ENCODE measurements at places on chromosomes 2 and 18.
A peak's percentile ranks its signal among the peaks of the same experiment; 100 is the strongest.

DNA sequence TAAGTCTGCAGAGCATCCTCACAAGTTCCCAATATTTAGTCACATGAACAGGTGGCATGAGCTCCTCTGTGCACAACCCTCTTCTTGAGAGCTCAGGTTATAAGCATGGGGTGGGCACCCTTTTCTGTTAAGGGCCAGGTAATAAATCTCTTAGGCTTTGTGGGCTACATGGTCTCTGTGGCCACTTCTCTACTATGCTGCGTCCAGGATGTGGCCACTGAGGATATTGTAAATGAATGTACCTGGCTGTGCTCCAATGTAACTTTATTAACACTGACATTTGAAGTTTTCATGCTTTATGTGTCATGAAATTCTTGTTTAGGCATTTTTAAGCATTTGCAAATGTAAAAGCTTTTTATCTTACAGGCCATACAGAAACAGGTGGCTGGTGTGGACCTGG is 116.8 kb upstream of the ST6GAL2 start:
- no peak for DNase-seq

DNA sequence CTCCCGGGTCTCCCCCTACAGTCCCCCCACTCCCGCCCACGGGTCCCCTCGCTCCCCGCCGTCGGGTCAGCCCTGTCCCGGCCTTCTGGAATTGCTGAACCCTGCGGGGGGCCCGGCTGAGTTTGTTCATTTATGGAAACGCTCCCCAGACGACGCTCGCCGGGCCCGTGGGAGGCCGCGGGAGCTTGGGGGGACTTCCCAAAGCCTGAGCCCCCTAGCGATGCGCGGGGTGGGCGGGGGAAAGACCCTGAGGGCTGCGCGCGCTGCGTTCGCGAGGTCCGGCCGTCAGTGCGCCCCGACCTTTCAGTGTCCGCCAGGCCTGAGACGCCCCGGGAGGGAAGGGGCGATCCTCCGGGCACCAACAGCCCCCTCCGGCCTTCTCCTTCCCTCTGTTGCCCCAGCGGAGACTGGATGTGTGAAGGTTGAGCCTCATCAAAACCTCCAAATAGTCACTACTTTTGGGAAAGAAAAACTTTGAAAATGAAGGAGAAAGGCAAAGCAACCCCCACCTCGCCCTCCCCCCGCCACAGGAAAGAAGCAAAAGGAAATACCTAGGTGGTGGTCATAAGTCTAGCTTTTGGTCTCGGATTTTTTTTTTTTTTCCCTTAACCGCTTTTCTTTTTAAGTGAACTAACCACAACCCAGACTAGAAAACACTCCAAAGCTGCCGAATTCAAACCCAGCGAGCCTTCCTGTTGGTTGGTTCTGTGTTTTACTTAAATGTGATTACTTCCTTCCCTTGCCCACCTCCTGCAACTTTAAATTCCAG is 509 bp upstream of the CYS1 start:
- peak; percentile 46 for DNase-seq

DNA sequence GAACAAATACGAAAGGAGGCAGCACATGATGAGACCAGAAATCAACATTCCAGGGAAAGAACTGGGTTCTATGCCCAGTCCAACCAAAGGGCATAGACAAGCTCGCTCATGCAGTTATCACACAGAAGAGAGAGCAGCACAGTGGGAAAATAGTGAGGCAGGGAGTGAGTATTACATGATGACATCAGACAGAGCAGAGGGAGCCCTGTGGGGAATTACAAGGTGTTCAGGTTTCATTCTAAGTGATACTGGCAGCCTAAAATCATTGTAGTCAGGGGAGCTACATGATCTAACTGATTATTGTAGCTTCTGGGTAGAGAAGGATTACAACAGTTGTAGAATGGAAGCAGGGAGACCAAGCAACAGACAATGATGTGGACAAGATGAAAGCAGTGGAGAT is 658.5 kb downstream of the ARHGAP15 start:
- DNase-seq = no peak

DNA sequence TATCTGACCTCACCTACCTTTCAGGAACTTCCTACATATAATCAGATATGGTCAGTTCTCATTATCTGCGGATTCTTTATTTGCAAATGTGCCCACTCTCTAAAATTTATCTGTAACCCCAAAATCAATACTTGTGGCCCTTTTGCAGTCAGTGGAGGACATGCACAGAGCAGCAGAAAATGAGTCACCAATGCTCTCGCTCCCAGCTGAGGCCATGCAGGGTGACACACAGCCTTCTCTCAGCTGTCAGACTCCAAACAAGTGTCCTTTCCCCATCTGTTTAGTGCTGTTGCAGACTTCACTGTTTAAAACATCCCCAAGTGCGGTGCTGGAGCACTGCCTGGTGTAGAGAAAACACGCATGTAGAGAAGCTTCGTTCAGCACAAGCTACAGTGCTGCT is 171.9 kb upstream of the SALL3 start:
- no peak for DNase-seq

DNA sequence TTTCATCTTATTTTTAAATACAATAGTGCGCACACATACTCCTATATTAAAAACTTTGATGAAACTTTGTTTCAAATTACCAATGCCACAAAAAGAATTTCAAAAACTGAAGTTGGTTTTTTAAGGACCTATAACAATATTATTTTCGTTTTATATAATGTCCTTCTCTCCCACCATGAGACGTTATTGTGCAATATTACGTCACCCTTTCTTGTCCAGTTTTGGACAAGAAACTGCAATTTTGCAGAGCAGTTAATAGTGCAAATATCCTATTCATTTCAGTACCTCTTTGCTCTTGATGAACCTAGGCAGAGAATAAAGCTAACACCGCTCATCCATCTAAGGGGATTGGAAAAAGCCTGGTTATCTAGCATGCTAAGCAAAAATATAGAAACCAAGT is 9.7 kb upstream of the ZNF516 start:
- DNase-seq = no peak

GRCh38 chr2:96540136-96540535 is 3.6 kb downstream of the ARID5A start:
- no peak for DNase-seq

GRCh38 chr18:75815767-75816166 is 388.3 kb upstream of the SMIM21 start:
- no peak for DNase-seq

DNA sequence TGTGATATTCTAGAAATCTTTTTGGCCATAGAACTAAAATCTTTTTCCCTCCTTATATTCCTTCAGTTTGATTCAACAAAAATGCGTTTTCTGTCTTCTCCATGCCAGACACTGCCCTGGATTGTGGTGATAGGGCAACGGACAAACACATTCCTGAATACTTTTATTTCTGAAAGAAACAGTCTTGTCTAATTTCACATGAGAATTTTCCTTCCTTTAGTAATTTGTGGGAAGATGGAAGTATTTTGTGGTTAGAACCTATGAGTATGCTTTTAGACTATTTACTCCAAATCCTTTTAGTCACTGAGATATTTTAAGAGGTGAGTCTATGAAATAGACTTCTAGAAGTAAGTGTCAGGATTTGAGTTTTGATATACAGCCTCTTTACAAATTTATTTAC is 49.6 kb downstream of the COL5A2 start:
- DNase-seq = no peak

GRCh38 chr2:29207352-29208148 is 92.3 kb downstream of the CLIP4 start:
- no peak for DNase-seq

GRCh38 chr2:30981510-30981909 is 156.7 kb downstream of the GALNT14 start:
- DNase-seq = no peak

DNA sequence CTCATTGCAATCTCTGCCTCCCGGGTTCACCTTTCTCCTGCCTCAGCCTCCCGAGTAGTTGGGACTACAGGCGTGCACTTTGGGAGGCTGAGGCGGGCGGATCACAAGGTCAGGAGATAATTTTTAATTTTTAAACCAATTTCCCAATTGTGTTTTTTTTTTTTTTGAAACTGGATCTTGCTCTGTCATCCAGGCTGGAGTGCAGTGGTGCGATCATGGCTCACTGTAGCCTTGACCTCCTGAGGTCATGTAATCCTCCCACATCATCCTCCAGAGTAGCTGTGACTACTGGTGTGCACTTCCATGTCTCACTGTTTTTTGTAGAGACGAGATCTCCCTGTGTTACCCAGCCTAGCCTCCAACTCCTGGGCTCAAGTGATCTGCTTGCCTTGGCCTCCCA is 49.3 kb downstream of the GLS start:
- DNase-seq = no peak

DNA sequence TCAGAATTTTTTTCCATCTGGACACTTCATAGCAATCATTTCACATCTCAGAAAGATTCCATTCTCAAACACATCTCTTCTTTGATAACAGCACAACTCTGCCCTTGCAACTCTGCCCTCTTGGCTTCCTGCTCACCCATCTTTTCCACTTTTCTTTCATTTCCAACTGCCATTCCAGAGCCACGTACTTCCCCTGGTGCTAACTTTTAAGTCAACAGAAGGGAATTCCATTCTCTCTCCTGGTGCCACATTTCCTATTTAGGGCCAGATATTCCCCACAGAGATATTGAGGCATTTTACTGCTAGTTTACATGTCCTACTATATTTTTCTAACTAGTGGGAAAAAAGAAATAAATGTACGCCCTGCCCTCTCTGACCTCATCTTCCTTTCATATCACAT is 590.2 kb downstream of the ARHGAP15 start:
- no peak for DNase-seq

GRCh38 chr18:58766164-58766563 is 94.9 kb downstream of the MALT1 start:
- DNase-seq = no peak

GRCh38 chr2:235564884-235565530 is 71.2 kb downstream of the AGAP1 start:
- DNase-seq = no peak

DNA sequence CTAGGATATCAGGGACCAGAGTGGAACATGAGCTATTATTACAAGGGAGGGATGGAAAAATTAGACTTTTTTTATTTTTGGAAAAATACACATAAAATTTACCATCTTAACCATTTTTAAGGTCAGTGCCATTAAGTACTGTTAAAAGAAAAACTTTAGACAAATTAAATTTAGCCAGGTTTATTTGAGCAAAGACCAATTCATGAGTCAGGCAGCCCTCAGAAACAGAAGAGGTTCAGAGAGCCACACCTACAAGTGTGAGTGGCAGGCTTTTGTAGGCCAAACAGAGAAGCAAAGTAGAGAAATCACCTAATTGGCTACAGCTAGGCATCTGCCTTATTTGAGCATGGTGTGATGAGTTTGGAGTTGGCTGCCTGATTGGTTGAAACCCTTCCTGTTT is 301.3 kb upstream of the RAB12 start:
- no peak for DNase-seq

DNA sequence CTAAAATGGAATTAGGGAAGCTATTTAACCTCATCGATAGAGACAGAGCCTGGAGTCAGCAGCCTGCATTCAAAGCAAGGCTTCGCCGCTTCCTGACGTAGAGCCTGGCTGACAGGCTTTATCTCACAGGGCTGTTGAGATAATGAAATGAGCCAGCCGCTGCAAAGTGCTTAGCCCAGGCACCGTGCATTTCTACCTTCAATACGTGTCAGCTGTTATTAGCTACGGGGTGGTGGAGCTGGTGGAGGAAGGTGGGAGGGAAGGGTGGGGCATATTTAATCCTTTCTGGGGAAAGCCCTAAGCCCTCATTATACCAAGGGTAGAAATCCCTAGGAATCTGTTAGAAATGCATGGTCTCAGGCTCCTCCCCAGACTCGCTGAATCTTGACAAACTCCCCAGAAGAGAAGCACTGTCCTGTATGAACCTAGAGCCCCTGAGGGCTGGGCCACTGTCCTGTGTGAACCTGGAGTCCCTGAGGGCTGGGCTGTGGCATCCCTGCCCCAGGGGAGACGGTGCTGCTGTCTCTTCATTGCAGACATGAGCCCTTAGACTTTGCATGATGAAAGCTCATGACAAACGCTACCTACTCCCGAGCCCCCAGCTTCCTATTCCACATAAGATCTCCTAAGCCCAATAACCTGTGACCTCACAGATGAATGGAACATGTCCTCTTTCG is 72.4 kb downstream of the ALPK2 start:
- DNase-seq = no peak

DNA sequence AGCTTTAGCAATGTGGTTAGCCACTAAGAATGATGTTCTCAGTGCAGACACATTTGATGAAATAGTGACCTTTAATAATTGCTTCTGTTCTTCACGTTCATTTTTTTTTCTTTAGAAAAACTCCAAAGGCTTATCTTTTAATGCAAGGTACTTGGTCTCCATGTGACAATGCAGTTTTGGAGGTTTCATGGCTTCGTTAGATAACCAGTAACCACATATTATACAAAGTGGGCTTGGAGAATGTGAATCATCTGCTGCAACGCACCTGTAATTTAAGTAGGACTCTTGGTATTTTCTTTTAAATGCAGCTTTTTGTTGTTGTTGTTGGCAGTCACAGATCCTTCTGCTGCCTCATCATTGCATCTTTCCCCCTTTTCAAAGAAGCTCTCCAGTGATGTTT is 1606.3 kb downstream of the SUCLG1 start:
- no peak for DNase-seq

- no peak for DNase-seq
Observed at GRCh38 chr2:235162082-235162836, 210.4 kb downstream of the SH3BP4 start.

GRCh38 chr2:26299471-26300101 is 46.4 kb upstream of the SELENOI start:
- peak; percentile 40 for DNase-seq

DNA sequence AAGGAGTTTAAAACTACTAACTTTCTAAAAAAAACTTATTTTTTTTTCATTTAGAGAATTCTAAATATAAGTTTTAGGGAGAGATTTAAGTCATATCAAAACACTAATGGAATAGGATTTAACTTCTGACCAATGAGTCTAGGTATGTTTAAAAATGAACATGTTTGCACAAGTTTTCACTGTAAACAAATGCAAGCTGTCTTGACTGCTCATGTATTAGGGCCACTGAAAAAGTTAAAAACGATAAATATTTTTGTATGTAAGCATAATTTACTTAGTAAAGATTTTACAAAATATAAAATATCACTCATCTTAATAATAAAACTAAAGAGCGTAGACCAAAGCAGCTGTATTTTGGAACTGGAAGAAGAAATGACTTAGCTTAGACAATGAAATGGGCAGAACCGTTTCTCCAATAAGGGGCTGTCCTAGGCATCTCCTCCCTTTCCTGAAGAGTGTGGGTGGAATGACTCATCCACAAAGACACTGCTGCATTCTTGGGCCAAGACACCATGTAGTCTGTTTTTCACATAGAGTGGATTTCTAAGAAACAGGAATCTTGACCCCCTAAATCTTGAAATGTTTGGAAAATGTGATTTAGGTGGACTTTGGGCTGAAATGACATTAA is 118.8 kb downstream of the MEP1B start:
- no peak for DNase-seq

GRCh38 chr18:29003194-29003593 is 826.3 kb upstream of the CDH2 start:
- DNase-seq = no peak

- no peak for DNase-seq
Observed at GRCh38 chr18:62979900-62980299, 264.6 kb downstream of the PHLPP1 start.

All from CD4-positive, alpha-beta T cell treated with Interleukin-10 for 1 hour (primary cell).